ENCODE measurements at places on chromosomes 3 and 15.
A peak's percentile ranks its signal among the peaks of the same experiment; 100 is the strongest.

- no peak for DNase-seq
Observed at GRCh38 chr3:160665231-160665630, 11.7 kb upstream of the ARL14 start.

DNA sequence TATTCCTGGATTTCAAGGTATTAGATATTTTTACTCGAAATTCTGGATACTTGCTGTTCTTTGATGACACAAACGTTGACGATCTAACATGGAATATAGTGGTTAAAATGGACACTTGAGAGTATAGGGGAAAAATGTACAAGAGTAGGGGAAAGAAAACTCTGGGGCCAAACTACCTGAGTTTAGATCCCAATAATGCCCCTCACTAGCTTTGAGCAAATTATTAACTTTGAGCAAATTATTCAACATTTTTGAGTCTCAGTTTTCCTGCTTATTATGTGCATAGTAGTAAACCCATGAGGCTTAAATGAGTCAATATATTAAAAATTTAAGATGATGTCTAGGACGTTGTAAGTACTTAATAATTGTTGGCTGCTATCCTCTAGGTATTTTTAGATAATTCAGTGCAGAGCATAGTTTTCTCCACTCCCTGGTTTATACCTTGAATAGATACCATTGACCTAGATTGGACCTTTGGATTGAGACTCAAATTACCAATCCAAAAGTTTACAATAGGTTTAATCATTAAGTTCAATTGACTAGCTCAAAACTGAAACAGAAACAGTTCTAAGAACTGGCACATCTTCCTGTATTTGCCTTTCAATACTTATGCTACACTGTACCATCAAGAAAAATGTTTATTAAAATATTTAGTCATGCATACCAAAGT lies 4.5 kb downstream of the ADGRG7 start:
- no peak for DNase-seq

- DNase-seq, result no peak
Observed at GRCh38 chr3:47291158-47291753, 8.5 kb downstream of the KLHL18 start.

- no peak for DNase-seq
Observed at GRCh38 chr15:74390647-74391288, 23.3 kb upstream of the CYP11A1 start.

- no peak for DNase-seq
Observed at GRCh38 chr3:59381282-59381681, 331.5 kb upstream of the CFAP20DC start.

GRCh38 chr15:101521591-101521990 lies 32.1 kb upstream of the PCSK6 start:
- no peak for DNase-seq

DNA sequence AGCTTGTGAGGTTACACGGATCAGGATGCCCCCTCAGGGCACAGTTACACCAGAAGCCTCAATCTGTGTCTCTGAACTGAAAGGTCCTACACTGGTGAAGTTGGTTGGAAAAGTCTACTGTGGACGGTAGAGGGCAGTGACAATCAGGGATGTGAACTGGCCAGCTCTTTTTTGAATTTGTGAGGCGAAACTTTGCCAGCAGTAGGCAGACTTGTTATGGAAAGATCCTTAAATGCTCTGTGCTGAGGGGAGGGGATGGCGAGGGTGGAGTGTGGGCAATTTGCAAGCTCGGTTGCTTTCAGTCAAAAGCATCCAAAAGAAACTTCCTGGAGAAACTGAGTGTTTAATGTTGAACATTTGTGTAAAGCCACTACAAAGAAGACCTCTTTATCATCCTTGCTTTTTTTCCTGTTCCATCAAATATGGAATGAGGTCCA lies 127.4 kb upstream of the ABHD17C start:
- no peak for DNase-seq

DNA sequence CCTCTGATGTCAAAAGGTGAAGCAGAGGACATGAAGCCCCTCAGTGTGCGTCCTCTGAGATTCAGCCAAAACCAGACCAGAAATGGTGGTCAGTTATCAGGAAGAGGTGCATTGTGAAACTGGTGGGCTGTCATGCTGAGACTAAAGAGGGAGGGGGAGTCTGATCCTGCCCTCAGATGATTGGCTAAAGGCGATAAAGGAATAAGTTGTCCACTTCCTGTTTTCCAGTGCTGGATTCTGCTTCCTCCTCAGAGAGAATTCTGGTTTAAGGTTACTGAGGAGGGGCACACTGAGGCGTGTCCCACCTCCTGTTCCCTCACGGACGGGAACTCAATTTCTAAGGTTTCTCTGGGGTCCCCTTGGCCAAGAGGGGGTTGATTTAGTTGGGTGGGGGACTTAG lies 97.0 kb upstream of the UBE3A start:
- DNase-seq, result no peak

- no peak for DNase-seq
Observed at GRCh38 chr15:78387246-78388037, 47.3 kb downstream of the CRABP1 start.

GRCh38 chr15:91887321-91887720 lies 33.8 kb downstream of the SLCO3A1 start:
- DNase-seq, result no peak

- DNase-seq, result no peak
Observed at GRCh38 chr15:49287481-49287880, 117.4 kb downstream of the GALK2 start.

DNA sequence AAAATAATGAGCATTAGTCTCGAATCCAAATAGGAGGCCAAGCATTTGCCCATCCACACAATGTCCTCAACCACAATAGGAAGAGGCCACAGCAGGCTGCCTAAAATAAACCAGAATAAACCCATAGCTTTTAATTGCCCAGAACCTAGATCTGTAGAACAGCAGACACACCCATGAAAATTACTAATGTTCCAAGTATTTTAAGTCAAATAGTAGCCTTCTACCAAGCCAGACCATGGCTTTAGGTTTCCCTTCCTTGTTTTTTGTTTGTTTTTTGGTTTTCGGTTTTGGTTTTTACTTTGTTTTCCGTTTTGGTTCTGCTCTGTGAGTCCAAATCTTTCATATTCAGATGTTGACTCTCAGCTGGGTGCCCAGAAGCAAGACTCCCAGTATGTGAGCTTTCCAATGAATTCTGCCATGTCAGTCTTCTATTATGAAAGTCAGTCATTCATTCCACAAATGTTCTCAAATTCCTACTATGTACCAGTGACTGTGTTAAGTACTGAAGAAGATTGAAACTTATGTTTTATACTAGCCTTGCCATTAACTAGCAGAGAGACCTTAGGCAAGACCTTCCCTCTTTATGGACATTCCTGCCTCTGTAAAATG lies 57.8 kb upstream of the BOC start:
- no peak for DNase-seq

- no peak for DNase-seq
Observed at GRCh38 chr15:67059127-67059553, 6.3 kb upstream of the SMAD3 start.

DNA sequence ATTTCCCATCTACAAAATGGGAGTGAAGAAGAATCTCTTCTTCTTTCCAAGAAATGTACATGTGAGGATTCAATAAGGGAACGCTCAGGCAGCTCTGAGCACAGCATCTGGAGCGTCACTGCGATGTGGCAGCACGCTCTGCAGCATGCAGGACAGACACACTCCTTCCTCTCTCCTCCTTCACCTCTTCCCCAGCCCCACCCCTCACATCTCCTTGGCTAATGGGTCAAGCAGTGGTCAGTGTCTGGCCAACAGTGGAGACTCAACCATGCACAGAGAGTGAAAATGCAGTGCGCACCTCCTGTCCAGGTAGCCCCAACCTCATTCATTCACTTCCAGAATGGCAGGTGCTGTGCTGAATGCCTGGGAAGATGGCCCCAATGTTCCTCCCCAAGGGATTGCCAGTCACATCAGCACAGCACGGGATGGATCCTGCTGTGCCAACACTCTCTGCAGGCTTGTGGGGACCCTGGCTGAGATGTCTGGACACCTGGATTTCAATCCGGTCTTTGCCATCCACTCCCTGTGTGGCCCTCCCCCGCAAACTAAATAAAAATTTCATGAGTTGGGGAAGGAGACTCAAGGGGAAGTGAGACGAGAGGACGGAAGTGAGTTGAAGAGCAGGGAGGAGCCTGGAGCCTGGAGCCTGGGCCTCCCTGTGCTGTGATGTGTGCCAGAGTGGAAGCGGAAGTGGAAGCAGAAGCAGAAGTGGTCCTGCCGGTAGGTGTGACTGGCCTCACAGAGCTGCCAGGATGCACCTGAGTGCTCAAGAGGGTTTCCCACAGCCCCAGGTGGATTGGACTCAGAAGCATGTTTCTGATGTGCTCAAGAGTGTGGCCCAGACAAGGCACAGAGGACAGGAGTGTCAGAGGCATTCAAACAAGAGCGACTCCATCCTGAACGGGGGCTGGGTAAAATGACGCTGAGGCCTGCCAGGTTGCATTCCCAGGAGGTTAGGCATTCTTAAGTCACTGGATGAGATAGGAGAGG lies 163.9 kb downstream of the SMAD6 start:
- no peak for DNase-seq

DNA sequence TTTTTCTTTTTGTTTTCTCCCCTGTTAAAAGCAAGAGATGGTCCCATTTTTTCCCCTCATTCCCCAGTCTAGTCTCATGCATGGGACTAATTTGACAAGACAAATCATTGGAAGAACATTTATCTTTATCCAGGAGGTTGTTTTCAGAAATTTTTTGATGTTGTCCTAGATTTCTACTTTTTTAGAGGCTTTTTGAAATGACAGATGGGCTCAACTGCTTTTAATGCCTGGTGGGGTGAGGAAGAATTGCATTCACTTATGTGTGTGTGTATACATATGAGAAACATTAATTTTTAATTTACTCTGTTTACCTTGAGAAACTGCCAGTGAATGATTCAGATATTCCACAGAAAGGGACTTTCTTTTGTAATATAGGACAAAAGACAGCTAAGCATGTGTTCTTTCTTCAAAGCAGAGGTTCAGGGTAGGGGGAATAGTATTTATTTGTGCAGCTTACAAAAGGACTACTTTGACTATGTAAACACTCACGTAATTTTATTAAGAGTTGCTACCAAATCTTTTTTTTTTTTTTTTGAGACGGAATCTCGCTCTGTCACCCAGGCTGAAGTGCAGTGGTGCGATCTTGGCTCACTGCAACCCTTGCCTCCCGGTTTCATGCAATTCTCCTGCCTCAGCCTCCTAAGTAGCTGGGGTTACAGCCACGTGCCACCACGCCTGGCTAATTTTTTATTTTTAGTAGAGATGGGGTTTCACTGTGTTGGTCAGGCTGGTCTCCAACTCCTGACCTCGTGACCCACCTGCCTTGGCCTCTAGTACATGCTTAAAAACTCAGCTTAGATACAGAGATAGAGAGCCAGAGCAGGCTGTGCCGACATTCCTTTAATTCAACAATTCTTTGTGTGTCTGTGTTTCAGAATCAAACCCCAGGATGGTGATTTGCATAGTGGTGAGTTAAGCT lies 130.1 kb upstream of the RARB start:
- DNase-seq, result no peak

DNA sequence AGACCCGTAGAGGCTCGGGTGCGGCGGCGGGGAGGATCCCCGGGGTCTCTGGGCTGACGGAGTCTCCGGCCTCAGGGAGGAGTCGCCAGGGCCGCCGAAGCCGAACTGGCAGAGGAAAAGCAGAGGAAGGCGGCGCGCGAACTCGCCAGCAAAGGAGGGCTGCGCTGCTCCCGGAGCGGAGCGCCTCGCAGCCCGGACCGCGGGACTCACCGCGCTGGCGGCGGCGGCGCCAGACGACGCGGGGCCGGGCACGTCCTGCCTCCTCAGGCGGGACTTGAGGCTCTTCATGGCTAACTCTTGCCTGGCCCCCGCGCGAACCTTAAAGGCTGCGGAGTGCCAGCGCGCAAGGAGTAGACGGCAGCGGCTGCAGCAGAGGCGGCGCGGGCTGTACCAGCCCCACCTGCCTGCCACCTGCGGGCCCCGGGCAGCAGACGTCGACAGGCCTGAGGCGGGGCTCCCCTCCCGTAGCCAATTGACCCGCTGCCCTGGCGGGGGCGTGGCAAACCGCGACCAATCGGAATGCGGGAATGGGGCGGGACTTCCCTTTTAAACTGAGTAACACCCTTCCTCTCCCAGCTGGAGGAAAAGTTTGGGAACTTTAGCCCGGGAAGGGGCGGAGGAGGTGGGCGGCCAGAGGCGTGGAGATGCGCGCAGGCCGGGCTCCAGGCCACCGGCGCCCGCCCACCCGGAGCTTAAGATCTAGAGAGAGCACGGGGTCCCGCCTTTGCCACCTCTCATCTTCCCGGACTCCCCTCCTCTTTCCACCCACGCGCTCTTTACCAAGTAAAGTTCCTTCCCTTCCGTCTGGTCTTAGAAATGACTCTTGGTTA lies at the start of gene UACA:
Gene UACA (minus strand): TSS at position 439 of the 830 bp plus-strand sequence. CDS start 151 bp downstream, at position 288.
- DNase-seq, result peak; percentile 64

All from cortex of kidney (tissue), 1 donor.